ENCODE measurements at places on chromosomes 11 and 22.
A peak's percentile ranks its signal among the peaks of the same experiment; 100 is the strongest.

DNA sequence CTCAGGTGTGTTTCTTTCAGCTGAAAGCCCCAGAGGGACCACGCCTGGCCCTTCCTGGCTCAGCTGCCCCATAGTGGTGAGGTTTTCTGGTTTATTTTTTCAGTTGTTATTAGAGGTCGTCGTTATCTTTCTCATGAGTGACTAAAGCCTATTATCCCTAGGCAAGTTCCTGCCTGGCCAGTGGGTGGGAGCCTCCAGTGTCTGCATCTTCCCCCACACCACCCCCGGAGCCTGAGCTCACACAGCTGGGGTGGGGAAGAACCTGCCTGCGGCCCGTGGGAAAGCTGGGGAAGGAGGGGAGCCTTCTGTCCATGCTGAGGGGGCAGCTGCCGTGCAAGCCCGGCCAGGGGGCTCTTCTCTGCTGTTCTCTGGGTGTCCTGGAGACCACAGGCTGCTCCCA is 24.3 kb upstream of the PPFIA1 start:
- no peak for DNase-seq

DNA sequence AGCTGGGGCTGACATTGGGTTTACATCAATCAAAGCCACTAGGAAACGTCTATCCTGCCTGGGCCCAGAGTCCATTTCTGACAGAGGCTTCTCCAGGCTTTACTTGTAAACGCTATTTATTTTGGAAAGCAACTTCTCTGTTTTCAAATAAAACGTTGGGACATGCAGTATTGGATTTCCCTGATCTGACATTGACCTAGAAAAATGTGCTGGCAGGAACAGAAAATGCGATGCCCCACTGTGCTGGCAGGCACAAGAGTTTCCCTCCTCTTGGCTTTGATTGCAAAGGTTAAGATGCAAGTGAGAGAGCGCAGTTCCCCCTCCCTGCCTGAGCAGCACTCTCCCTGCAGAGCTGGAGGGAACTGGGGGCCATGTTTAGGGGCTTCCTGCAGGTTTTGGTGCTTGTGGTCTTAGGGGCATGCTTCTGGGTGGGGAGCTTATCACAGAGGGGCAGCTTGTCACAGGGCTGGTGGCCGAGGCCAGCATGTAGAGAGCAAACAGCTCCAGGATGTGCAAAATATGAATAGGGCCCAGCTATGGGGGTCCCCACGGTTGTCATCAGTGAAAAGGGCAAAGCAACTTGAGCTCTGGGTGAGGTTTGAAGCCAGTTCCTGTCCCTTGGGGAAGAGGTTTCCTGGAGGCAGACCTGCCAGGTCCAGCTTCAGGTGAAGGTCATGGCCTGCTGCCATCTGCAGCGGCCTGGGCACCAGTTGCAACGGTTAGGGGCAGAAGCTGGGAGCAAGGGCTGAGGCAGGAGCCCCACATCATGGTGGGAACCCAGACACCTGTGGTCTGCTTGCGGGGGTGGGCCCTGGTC is 42.3 kb upstream of the DKK3 start:
- DNase-seq = no peak

GRCh38 chr11:14007566-14007965 is 45.0 kb downstream of the SPON1 start:
- DNase-seq = no peak

DNA sequence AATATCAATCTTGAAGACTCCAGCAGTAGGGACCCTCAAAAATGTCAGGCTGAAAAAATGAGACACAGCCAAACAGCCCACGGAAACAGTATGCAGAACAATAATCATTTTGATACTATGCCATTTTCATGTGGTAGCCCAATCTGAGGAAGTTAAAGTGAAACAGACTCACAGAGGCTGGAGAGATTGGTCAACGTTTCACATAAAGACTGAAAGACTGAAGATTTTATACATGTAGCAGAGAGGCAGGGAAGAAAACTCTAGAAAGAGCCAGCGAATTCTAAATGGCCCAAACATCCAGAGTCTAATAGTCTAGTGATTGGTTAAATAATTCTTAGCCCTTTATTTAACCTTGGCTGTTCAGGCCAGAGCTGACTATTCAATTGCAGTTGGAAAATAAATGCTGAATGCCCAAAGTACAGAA is 49.4 kb downstream of the MAML2 start:
- no peak for DNase-seq

GRCh38 chr11:211295-211694 is 3.8 kb downstream of the RIC8A start:
- no peak for DNase-seq

GRCh38 chr22:31120230-31120629 is 2.5 kb upstream of the INPP5J start:
- peak; percentile 9 for DNase-seq

- DNase-seq = no peak
Observed at GRCh38 chr22:47165338-47166032, 403.0 kb downstream of the TBC1D22A start.

DNA sequence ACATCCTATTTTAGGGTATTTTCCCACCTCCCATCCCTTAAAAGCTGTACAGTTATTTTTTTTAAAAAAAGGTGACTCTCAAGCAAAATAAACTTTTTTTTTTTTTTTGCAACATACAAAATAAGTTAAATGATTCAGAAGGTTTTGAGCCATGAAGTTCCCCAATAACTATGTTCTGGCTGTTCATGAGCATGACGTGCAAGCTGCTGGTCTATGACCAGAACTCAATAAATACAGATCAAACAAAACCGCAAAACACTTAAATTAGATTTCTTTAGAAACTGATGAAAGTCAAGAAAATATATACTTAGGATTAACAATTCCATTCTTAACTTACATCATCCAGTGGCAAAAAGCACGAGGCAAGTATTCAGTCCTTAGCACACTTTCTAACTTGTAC is 24.1 kb upstream of the CLNS1A start:
- DNase-seq = no peak

GRCh38 chr11:91086028-91086427 is 863.2 kb upstream of the CHORDC1 start:
- DNase-seq = peak; percentile 25

GRCh38 chr22:22748297-22748743 is 103.9 kb downstream of the GGTLC2 start:
- DNase-seq = no peak

GRCh38 chr22:42608136-42608822 is 6.4 kb downstream of the POLDIP3 start:
- DNase-seq = no peak

GRCh38 chr11:107653076-107653475 is 58.8 kb downstream of the SLN start:
- DNase-seq = no peak

DNA sequence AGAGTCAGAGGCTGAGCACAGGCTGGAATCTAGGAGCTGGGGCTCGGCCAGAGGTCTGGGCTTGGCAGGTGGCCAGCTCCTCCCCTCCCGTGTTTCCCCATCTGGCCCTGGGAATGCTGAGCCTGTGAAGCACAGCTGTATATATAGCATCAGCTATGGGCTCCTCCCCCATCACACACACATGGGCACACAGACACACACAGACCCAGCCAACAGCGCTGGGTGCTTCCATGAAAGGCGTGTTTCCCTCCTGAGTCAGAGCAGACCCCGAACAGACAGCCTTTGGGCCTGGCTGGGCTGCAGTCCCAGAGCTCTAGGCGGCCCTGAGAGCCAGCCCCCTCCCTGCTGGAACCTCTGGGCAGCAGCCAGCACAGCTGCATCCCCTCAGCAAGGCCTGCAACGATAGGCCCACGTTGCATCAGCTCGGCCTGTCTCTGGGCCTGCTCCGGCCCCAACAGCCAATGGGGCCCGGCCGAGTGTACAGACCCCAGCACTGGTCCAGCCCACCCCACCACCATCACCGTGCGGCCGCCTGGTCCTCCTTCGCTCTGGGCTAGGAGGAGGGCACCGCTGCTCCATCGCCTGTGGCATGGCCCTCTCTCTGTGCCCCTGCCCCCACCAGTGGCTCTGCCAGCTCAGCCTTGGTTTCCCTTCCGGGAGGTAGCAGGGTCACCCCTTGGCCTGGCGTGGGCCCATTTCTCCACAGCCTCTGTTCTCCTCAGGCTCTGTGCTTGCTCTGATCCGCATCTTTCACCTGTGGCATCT is 7.6 kb upstream of the SERPINH1 start:
- no peak for DNase-seq

DNA sequence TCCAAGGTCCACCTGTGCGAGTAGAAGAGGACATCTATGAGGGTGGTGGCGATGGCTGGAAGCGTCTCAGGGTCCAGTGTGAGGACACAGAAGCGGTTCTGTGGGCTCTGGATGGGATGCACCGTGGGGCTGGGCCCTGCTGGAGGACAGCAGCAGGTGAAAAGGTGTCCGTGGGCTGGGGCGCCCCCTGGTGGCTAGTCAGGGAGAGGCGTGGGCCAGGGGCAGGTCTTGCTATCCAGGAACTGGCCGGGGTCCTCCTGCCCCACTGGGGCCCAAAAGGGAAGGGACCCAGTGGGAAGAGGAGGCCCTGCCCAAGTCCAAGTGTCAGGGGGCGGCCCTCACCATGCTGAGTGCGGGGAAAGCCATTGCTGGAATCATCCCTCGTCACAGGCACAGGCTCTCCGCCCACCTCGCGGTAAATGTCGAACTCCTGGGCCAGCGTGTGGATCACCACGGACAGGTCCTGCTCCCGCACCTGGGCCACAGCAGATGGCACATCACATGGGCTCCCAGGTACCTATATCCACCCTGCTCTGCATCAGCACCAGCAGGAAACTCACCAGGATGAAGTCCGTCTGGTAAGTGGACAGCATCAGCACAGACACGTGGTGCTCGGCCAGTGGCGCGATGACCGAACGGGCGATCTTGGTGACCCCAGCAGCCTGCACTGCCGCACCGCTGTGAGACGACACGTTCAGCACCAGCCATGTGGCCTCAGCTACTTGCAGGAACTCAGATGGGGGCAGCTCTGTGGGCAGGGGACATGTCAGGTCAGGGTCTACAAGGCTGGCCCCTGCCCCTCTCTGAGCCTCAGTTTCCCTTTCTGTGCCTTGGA is 2.3 kb downstream of the CASTOR1 start:
- peak; percentile 80 for DNase-seq

GRCh38 chr11:65786786-65787636 is at the start of gene OVOL1:
Gene OVOL1 (plus strand): TSS chr11:65787063. CDS start chr11:65787374, 311 bp downstream.
- DNase-seq = peak; percentile 93

GRCh38 chr11:69986440-69986787 is 91.7 kb upstream of the ANO1 start:
- no peak for DNase-seq

DNA sequence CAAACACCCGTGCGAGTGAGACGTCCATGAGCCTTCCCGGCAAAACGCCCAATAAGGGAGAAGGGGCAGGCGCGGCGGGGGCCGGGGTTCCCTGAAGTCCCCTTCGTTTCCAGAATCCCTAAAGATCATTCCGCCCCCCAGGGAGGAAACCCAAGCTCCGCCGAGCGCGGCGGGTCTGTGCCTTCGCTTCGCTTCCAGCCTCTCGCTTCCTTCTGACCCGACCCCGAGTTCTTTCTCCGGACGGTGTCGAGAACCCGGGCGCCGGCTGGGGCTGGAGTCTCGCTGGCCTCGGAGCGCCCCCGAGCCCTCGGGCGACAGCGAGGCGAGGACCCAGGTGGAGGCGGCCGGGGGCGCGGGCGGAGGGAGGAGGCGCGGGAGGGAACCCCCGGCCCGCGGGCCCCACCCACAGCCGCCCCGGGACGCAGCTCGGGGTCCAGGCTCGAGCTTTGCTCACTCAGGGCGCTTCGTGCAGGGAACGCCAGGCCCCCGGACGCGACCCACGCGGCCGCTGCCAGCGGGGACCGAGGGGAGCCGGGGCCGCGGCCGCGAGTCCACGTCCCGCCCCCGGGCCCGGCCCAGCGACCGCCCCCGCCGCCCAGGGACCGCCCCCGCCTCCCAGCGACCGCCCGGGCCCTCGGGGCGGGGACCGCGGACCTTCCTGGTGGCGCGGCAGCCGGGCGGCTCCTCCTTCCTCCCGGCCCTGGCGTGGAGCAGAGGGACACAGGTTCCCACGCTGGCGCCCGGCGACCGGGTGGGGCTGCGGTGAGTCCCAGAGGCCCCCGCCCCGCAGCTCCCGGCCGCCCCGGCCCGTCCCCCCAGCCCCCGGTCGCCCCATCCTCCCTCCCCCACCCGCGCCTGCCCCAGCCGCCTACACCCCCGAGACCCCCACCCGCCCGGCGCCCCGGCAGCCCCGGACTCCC is at the start of gene PGGHG:
TSS of gene PGGHG (plus strand) at position 649 of the 920 bp plus-strand sequence. CDS start 691 bp downstream, outside the sequence.
- DNase-seq = no peak

DNA sequence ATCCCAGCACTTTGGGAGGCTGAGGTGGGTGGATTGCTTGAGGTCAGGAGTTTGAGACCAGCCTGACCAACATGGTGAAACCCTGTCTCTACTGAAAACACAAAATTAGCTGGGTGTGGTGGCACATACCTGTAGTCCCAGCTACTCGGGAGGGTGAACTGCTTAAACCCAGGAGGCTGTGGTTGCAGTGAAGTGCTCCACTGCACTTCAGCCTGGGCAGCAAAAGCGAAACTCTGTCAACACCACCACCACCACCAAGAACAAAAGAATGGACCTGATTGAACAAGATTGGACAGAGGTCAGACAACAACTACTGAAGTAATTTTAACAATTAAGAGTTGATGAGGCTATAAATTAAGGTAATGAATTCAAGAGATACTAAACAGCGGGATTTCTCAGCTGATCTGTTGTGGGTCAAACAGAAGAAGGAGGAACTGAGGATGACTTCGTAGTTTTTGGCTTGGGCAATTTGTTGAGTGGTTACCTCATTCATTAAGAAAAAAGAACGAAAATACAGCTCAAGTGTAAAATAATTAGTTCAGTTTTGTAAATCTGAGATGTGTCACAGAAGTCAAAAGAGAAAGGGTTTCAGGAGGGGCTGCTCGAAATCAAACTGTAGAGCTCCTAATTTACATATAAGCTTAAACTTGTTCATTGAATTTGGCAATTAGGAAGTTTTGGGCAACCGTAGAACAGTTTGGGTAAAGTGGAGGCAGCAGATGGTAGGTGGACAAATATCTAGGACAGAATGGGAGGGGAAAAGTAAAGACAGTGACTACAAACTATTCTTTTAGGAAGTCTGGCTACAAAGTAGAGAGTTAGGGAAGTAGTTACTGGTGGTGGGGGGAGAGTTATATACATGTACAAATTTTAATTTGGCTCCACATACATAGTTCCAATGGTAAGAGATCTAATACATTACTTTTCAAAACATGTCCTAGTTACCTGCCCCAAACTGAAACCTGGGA is 4.5 kb downstream of the IL18 start:
- DNase-seq = no peak

DNA sequence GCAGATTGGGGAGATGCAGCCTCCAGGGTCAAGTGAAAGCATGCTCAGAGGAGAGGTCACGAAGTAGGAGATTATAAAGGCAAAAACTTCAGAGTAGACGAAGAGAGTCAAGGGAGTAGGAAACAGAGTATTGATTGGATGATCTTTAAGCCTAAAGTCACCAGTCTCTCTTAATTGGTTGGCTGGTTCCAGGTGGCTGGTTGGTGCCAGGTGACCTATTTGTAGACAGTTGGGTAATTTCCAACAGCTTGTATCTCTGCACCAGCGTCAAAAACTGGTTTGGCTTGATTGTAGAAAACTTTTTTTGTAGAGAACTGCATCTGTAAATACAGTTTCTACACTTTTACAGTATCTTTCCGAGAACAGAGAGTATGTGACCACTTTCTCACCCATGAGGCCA is 75.7 kb upstream of the CCDC90B start:
- no peak for DNase-seq

- DNase-seq = no peak
Observed at GRCh38 chr22:44615602-44616180, 86.3 kb upstream of the PRR5 start.

- no peak for DNase-seq
Observed at GRCh38 chr11:15307619-15308024, 192.9 kb downstream of the INSC start.

Measured in PC-9 (cell line).